ENCODE measurements at places on chromosomes 3 and 15.

- no peak for DNase-seq
These were observed 609.3 kb downstream of the AGBL1 start for GRCh38 chr15:86689006-86689405.

DNA sequence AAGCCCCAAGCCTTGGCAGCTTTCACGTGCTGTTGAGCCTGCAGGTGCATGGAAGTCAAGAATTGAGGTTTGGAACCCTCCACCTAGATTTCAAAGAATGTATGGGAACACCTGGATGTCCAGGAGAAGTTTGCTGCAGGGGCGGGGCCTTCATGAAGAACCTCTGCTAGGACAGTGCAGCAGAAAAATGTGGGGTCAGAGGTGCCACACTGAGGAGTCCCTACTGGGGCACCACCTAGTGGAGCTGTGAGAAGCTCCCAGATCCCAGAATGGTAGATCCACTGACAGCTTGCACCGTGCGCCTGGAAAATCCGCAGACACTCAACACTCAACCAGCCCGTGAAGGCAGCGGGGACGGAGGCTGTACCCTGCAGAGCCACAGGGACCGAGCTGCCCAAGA, 201.6 kb downstream of the OCA2 start:
- no peak for DNase-seq

GRCh38 chr3:11140030-11140712, 14.1 kb upstream of the HRH1 start:
- DNase-seq: no peak

- no peak for DNase-seq
These were observed 13.1 kb downstream of the FBXL22 start for GRCh38 chr15:63610209-63610841.

DNA sequence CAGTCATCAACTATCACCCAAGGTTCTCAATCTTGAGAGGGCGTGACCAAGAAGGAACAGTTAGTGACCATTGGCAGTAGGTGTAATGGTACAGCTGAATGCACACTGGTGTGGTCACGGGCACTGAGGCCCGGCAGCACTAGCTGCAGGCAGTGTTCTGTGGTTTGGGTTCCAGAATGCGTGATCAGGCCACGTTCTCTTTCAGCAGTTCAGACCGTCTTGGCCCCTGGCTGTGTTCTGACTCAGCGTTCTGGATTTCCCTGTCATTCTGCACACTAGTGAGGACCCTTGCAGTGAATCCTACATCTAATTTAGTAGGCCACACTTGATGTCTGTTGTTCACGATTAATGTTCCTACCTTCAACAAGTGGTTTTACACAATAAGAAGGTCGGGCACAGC, 220.5 kb upstream of the SLCO3A1 start:
- no peak for DNase-seq

- DNase-seq: no peak
These were observed 37.6 kb upstream of the ATP11B start for GRCh38 chr3:182755712-182756111.

DNA sequence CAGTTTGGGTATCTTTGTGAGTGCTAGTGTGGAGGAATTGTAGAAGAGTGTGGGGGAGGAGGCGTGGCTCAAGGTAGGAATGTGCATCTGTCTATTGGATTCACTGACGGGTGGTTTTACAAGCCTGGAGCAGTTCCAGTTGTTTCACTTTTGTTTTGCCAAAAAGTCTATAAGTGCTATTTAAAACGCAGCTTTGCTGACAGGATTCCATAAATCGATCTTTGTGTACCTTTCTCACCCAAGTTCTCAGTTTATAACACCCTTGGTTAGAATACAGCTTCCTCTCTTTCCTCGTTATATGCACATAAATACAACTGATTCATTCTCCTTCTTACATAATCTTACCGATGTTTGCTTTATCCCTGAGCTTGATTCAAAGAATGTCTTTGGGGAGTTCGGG, 123.2 kb upstream of the UBE2E2 start:
- DNase-seq: no peak

DNA sequence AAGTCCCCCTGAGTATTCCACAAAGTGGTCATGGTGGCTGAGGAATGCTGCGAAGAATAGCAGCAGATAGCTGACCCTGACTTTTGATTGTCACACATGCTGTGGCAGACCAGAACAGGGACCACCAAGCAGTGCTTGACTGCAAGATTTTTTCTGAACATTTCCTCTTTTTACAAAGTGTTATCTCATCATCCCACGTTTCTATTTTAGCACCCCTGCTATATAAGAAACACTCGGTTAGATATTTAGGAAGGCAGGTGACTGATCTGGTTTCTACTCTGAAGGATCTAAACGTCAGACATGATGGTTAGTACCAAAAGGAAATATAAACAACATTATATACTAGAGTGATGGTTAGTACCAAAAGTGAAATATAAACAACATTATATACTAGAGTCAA, 9.1 kb downstream of the SLC25A26 start:
- DNase-seq: no peak

GRCh38 chr3:49025005-49025792, 3.3 kb downstream of the NDUFAF3 start:
- no peak for DNase-seq

DNA sequence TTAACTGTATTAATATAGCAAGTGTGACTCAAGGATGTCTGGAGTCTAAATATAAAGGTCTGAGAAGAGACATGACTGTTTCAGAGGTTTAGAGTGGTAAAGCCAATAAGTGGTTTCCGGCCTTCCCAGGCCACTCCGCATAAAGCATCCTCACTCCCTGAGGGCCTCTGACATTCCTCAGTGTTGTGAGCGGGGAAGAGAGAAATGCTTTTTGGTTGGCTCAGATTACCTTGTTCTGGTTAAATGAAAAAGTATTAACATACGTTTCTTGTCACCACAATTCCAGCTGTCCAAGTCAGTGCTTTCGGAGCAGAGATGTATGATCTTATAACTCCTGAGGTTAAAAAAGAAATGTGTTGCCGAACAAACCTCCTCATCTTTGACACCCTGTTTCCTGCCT, 103.8 kb downstream of the RBMS3 start:
- no peak for DNase-seq

GRCh38 chr3:31934866-31935265, 46.2 kb downstream of the OSBPL10 start:
- DNase-seq: no peak

GRCh38 chr3:174397848-174398247, 461.3 kb upstream of the NAALADL2 start:
- no peak for DNase-seq

GRCh38 chr3:111809186-111809585, 49.9 kb upstream of the PHLDB2 start:
- DNase-seq: no peak

DNA sequence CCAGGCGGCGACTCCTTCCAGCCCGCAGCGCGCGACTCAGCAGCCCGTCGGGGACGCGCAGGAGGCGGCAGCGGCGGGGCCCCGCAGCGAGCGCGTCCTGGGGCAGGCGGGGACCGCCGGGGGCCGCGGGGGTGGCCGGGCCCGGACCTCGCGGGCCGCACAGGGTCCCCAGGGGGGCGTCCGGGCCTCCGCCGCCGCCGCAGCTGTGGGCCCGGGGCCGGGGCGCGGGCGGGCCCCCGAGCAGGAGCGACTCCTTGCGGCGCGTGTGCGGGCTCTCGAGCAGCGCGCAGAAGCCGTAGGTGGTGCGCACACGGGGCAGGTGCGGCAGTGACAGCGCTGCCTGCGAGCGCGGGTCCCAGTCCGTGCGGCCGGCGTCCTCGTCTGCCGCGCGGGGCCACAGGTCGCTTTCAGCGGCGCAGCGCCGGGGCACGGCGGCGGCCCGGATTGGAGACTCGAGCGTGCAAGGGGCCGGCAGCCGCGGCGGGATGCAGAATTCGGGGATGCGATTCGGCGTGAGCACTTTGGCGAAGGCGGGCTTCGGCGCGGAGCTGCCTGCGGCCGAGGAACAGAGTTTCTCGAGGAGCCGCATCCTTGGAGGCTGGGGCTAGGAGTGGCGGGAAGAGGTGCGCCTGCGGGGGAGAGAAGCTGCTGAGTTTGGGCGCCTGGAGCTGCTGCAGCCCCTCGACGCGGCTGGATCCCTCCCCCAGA, 535 bp downstream of the C2CD4B start:
- DNase-seq: no peak

DNA sequence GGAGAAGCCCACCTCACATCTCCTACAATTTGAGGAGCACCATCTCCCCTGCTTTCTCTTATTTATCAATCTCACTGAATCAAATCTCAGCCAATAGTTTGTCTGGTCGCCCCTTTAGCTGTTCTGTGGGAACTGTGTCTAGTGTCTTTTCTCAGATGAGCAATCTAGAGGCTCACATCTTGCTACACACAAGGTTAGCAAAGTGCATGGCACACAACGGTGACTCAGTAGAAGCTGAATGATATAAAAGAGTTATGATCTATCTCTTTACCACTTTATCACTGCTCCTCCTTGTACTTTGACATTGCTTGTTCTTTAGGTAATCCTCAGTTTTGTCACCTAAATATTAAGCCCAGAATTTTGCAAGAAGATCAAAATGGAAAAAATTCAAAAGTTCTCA, 16.8 kb upstream of the COLQ start:
- DNase-seq: no peak

DNA sequence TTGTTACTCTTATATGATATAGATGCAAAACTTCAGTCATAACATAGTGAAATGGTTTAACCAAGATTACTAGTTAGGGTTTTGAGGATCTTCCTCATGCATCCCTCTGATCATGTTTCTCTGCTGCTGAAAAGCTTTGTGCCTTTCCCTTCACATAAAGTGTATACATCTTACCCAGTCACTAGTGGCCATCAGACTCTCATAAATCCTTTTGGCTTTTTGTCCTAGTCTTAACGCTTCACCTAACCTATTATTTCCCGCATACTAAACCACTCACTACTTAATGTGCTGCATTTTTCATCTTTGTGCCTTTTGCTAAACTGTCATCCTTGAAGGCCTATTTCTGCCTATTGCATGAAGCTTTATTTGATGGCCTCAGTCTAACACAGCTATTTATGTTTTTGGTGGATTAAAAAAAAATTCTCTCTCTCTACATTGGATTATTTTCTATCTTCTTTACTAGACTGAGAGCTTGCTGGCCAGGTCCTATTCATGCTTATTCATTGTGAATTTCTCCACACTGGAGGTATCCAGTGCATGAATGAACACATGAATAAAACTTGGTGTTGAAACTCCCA, 717.6 kb upstream of the GOLIM4 start:
- DNase-seq: no peak

DNA sequence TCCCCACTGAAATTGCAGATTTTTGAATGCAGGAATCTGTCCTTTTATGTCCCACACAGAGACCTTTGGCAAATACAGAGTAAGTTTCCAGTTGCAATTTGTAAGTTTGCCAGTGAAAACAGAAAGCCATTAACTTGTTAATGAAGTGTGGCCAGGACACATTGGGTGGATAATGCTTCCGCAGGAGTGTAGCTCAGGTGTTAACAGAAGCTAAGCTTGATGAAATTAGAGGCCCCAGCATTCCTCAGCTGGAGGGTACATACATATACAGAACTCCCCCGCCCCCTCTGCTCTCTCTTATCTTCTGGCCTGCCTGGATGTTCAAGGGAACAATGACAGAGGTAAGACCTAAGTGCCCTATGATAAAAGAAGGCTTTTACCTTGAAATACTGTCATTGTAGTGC, 8.1 kb upstream of the LRRC2 start:
- no peak for DNase-seq

GRCh38 chr3:71885006-71885405, 100.1 kb upstream of the PROK2 start:
- DNase-seq: no peak

- no peak for DNase-seq
These were observed 563.5 kb upstream of the TBL1XR1 start for GRCh38 chr3:177760803-177761202.

GRCh38 chr15:92883876-92884435, 16.2 kb upstream of the CHD2 start:
- no peak for DNase-seq

GRCh38 chr15:67105065-67105951, 39.9 kb downstream of the SMAD3 start:
- DNase-seq: no peak

- no peak for DNase-seq
These were observed 1.1 kb upstream of the THSD4 start for GRCh38 chr15:71114066-71114680.

- DNase-seq: no peak
These were observed 208.4 kb upstream of the NANOGP8 start for GRCh38 chr15:35293353-35294130.

DNA sequence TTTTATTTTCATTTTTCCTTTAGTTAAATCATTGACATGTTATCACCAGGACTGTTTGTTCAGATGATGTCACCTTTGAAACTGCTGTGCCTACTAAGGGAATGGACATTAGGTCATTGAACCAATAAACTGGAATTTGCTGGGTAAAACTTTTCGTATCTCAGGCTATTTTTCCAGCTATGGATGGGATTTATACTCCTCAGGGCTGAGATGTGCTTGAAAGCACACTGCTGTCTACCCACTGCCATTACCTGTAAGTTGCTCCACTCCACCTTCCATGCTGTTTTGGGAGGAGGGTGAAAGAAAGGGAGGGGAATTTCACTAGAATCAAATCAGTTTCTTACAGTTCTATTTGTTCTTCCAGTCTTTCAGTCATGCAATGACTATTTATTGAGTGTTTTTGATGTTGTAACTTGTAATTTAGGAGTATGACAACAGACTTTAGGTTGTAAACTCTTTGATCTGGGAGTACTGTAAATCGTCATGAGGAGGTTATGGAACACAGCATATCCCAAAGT, 11.3 kb downstream of the EHD4 start:
- no peak for DNase-seq

- DNase-seq: no peak
These were observed 75.6 kb downstream of the SAMMSON start for GRCh38 chr3:70075101-70075500.

DNA sequence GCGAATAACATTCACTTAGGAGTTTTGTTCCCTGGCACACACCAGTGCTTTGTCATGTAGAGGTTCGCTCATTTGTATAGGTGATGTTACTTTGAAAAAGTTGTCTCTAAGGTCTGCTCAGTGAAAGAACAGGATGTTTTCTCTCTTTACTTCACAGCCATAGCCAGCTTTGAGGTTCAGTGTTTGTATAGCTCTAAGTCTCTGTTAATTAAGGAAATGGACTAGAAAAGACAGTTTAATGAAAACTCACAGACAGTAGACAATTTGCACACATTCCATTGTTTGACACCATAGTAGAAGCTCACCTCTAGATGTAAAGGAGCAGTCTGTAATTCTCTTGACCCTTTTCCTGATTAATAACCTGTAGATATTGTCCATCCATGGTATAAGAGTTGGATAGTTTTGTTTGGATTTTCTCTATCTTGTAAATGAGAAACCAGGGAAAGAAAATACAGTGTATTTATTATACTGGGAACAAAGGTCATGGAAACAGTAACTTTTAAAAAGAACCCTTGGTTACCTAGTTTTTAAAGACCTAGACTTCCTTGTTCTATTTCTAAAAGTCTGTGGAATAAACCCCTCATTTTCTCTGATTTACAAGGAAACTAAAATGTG, 50.4 kb downstream of the PDE8A start:
- no peak for DNase-seq

GRCh38 chr3:192170031-192170430, 557.3 kb downstream of the FGF12 start:
- DNase-seq: no peak

GRCh38 chr15:75720787-75721479, 8.3 kb upstream of the CSPG4 start:
- no peak for DNase-seq
